ELR (cell line): ENCODE measurements at places on chromosomes 7 and 10.

- no peak for DNase-seq
Measured at GRCh38 chr10:116209781-116210180, 63.2 kb downstream of the GFRA1 start.

- DNase-seq = no peak
Measured at GRCh38 chr7:128887169-128888038, 23.1 kb downstream of the KCP start.

DNA sequence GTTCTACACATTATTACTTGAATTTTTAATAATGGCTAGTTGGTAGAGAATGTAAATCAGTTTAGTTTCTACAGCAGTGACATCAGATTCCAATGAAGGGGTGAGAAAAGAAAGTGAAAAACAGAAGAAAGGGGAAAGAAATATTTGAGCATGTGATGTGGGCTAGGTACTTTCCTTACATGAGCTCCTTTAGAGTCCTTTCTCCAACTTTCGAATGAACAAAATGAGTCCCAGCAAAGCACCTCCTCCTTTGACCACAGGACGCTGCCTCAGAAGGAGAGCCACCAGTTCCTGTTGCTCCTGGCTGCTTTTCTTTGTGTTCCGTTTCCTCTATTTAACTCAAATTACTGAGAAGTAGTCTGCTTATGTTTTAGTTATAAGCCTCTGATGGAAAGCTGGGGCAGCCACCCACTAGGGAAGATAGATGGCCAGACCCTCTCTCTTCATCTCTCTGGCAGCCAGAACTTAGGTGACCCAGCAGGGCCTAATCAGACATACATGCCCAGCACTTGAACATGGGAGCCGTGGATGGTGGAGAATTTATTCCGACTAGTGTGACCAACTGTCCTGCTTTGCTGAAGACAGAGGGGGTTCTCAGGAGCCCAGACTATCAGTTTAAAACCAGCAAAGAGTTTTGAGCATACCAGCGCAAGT lies 82.4 kb upstream of the NME8 start:
- DNase-seq = no peak

GRCh38 chr7:4700577-4701235 lies 18.6 kb downstream of the FOXK1 start:
- peak; percentile 84 for DNase-seq

DNA sequence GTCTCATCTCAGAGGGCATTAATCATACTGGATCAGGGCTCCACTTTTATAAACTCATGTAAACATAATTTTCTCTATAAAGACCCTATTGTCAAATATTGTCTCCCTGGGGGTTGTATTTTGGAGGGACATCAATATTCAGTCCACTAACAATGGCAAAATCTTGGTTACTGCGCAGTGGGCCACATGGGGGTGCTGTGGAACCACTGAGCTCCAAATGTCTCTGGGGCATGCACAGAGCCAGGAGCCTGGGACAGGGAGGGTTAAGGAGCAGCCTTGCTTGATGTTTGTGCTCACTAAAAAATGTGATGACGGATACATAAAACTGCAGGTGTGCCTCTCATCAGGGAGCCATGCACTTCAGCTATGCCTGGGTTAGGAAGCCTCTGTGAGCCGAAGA lies 62.1 kb upstream of the PRSS58 start:
- peak; percentile 18 for DNase-seq

- DNase-seq = no peak
Measured at GRCh38 chr10:71644307-71645180, 75.0 kb downstream of the C10orf105 start.

GRCh38 chr7:144997512-144997911 lies 161.7 kb upstream of the TPK1 start:
- no peak for DNase-seq
